ENCODE measurements at places on chromosomes 3 and 15.

DNA sequence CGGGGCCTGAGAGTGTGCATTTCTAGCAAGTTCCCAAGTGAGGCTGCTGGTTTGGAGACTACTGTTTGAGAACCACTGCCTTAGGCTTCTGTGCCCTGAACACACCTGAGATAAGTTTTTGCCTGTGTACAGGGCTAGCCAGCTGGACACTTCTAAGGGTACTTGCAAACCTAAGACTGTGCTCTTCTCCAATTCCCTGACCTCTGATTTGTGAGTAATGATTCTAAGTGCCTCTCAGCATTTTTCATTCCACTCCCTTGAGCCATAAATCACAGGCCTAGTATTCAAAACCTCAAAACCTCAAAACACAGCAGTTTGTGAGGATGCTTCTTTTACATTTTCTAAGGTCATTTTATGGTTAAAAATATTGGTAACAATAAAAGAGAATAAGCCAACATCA is 148.4 kb downstream of the CHST2 start:
- no peak for DNase-seq

DNA sequence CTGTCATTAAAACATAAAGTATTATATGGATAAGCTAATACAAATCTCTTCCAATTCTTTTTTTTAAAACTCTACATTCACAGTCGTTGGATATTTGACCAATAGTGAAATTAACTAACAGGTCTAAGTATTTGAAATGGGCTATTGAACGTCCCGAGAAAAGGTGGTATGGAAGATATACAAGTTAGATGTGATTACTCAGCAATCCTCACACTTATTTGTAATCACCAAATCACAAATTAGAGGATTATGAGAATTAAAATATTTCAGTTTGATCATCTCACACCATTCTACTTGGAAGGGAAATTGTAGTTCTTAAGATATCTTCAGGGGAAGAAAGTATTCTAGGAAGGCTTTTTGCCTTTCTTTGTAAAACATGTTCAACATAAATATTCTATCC is 60.5 kb downstream of the GAP43 start:
- no peak for DNase-seq

- DNase-seq, result no peak
Measured at GRCh38 chr3:145857956-145858355, 303.0 kb downstream of the PLOD2 start.

DNA sequence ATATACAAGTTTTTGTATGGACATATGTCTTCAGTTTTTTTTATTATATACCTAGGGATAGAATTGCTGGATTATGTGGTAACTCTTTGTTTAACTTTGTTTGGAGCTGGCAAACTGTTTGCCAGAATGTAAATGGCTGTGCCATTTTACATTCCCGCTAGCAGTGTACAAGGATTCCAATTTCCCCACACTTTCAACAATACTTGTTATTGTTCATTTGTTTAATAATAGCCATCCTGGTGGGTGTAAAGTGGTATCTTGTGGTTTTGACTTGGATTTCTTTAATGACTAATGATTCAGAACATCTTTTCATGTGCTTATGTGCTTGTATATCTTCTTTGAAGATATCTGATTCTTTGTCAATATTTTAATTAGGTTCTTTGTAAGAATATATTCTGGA is 64.4 kb downstream of the ZNF609 start:
- no peak for DNase-seq

GRCh38 chr3:194112120-194113106 is 23.5 kb upstream of the HES1 start:
- no peak for DNase-seq

- DNase-seq, result no peak
Measured at GRCh38 chr3:28577941-28578500, 229.4 kb upstream of the AZI2 start.

- peak; percentile 56 for DNase-seq
Measured at GRCh38 chr15:40906991-40907802, 12.9 kb downstream of the VPS18 start.

GRCh38 chr3:81743096-81744025 is 18.1 kb downstream of the GBE1 start:
- DNase-seq, result no peak

GRCh38 chr3:83457551-83457950 is 1501.2 kb upstream of the CADM2 start:
- DNase-seq, result no peak

- DNase-seq, result no peak
Measured at GRCh38 chr3:177382944-177383343, 185.7 kb upstream of the TBL1XR1 start.

DNA sequence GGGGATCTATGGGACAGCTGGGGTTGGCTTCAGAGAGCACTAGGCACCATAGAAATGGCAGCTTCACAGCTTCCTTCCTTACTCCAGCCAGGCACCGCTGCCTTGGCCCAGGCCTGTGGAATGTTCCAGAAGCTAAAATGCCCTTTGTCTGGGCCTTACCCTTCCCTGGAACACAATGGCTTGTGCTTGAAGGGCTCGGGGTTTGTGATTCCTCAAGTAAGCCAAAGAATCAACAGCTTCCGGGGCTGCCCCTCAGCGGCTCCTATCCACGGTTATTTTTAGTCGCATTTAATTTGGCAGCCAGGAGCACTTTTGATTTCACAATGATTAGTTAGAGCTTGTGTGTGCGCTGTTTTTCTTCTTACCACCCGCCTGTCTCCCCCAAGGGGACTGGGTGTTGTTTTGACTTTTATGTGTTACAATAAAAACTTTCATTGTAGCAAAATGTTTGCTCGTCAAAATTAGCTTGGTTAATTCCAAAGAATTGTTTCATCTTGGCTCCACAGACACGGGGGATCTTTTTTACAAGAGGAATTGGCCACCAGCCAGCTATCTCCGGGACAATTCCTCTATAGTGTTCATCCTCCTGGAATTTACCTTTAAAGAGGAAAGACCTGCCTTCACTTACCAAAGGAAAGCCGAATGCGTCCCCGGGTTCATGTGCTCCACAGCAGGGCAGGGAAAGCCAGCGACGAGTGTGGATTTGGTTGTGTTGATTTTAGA is 73.8 kb downstream of the TLE3 start:
- DNase-seq, result peak; percentile 51

DNA sequence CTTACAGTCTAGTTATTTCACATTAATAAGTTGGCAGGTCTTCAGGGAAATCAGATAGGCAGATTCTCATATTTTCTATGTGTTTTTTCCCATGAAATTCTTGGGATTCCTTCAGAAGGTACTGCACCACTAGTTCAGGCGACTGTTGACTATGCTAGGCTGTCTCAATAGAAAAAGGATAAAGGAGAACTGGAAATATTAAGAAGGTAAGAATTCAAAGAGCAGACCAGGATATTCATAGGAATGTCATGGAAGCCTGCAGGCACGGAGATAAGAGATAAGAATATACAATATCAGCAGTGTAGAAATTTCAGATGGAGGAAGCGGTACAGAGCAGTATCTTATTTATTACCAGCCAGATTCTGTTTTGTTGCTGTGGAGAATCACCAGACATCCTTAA is 432.1 kb upstream of the MDFIC2 start:
- no peak for DNase-seq

GRCh38 chr3:154029926-154030325 is 91.3 kb upstream of the ARHGEF26 start:
- no peak for DNase-seq

GRCh38 chr3:119967353-119968006 is 126.8 kb downstream of the GSK3B start:
- DNase-seq, result no peak

GRCh38 chr3:139827833-139828232 is 107.2 kb upstream of the CLSTN2 start:
- DNase-seq, result peak; percentile 29

Data from Ammon's horn (tissue), 1 donor.